ENCODE measurements at places on chromosomes 6 and 20.

- peaks cover 49% of the 10 kb centered on the region for H3K4me1 ChIP-seq
- no peak overlapping the region for H3K4me3 ChIP-seq
- no peak overlapping the region for H3K27ac ChIP-seq
- no peaks in the 10 kb centered on the region for H3K36me3 ChIP-seq
- no peak for ATAC-seq
Observed at GRCh38 chr6:111731456-111732195, 125.9 kb upstream of the TRAF3IP2 start.

DNA sequence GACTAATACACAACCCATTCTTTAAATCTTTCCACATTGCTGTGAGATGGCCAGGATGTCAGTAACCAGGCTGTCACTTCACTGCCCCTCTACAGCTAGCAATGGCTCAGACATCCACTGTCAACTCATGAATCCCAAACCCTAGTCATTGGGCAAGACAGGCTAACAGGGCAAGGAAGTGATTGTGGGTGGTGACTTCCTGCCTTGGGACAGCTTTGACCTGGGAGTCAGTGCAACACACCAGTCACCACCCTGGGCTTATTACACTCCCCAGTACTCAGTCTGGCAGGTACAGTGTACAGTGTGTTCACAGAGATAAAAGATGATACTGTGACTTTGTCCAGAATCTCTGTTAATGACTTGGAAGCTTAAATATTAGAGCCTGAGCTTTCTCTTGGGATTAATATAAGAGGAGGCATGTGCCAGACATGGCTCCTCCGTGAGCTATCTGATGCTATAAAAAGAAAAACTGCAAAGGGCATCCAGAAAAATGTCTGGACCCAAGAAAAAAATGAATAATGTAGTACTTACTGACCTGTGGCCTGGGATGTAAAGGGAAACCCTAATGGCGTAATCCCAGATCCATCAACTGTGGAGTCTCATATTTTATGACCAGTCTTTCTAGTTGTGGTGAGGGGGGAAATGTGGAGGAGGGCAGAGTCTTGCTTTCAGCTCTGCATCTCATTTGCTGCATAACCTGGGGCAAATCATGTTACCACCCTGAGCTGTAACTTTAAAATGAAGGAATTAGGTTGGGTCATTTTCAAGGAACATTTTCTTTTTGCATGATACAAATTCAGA is 244.4 kb downstream of the SLC24A3 start:
- no peak for ATAC-seq
- H3K27me3 ChIP-seq: no peaks in the 10 kb centered on the region
- no peaks in the 10 kb centered on the region for H3K36me3 ChIP-seq
- no peak overlapping the region for H3K4me3 ChIP-seq
- no peak overlapping the region for H3K27ac ChIP-seq

DNA sequence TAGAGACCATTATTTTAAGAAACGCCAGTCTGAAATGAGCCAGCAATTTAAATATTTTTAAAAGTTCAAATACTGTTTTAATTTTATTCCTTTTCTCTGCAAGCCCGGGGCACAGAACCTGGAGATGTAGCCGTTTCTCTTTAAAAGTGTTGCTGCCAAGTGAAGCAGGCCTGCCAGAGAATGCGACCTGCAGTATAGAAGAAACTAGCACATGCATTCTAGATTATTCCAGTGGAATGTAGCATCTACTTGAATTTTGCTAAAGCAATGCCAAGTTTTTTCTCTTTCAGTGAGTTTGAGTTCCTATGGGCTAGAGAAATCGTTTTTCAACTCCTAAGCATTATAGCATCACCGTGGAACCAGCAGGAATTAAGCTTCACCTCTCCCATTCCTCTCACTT is 101.3 kb downstream of the QRSL1 start:
- H3K27ac ChIP-seq: no peak overlapping the region
- no peak for ATAC-seq
- H3K27me3 ChIP-seq: no peaks in the 10 kb centered on the region
- no peaks in the 10 kb centered on the region for H3K36me3 ChIP-seq

GRCh38 chr6:93927731-93928130 is 508.4 kb upstream of the EPHA7 start:
- ATAC-seq: no peak
- H3K4me1 ChIP-seq: no peaks in the 10 kb centered on the region
- H3K36me3 ChIP-seq: no peaks in the 10 kb centered on the region
- H3K4me3 ChIP-seq: no peak overlapping the region
- H3K27me3 ChIP-seq: no peaks in the 10 kb centered on the region
- H3K27ac ChIP-seq: no peak overlapping the region

GRCh38 chr20:11849976-11850670 is 67.6 kb upstream of the BTBD3 start:
- no peak overlapping the region for H3K27ac ChIP-seq
- H3K36me3 ChIP-seq: no peaks in the 10 kb centered on the region
- ATAC-seq: peak; percentile 55
- H3K4me3 ChIP-seq: no peak overlapping the region
- H3K4me1 ChIP-seq: no peaks in the 10 kb centered on the region

DNA sequence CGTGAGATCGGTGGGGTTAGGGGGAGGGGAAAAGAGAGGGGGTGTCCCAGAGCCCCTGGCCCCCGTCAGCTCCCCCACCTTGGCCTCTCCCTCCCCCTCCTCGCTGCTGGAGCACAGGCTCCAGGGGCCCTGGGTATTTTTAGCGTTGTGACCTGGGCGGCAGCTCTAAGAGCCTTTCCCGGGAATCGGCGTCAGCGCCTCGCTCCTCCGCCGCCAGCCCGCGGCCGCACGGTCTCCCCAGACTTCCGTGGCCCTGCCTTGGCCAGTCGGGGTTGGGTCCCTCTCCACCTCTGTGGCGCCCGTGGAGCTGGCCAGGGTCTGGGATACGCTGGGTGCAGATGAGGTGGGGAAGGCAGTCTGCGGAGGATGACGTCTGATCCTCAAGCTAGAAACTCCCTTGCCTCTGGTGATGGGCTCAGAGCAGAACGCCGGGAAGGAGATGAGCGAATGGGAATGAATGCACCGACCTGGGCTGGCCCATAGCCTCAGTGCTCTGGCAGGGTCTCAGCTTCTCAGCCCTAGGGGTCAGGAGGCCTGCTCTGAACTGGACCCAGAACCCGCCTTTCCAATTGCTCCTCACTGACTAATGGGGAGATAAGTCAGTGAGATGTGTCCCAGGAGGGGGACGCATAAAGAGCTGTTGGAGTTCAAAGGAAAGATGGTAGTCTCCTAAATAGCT is 883 bp upstream of the DBNDD2 start:
- H3K4me3 ChIP-seq: peak overlapping the region; percentile 96
- H3K27me3 ChIP-seq: no peaks in the 10 kb centered on the region
- peaks cover 8% of the 10 kb centered on the region for H3K4me1 ChIP-seq

DNA sequence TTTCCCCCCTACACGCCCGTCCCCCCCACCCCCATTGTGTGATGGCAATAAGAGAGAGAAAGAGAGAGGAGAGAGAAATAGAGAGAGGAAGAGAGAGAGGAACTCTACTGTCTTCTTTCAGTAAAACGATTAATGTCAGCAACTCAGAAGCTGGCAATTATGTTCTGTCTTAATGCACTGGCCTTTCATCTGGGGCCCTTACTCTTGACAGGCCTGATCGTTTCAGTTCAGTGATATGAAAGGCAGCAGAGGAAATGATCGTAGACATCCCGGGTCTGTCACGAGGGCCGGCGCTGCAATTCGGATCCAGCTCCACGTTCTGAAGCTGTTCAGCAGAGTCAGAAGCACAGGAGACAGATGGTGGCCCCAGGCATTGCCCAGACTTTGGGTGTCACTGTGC is 308.9 kb downstream of the ZNF217 start:
- no peak for ATAC-seq
- H3K27ac ChIP-seq: no peak overlapping the region
- no peaks in the 10 kb centered on the region for H3K36me3 ChIP-seq
- no peaks in the 10 kb centered on the region for H3K4me1 ChIP-seq

- ATAC-seq: no peak
- no peak overlapping the region for H3K4me3 ChIP-seq
- H3K27ac ChIP-seq: no peak overlapping the region
- H3K36me3 ChIP-seq: no peaks in the 10 kb centered on the region
- no peaks in the 10 kb centered on the region for H3K4me1 ChIP-seq
- no peaks in the 10 kb centered on the region for H3K27me3 ChIP-seq
Observed at GRCh38 chr6:44594481-44594880, 207.0 kb downstream of the CDC5L start.

GRCh38 chr20:55269913-55270312 is 735.4 kb downstream of the CBLN4 start:
- H3K4me3 ChIP-seq: no peak overlapping the region
- H3K36me3 ChIP-seq: no peaks in the 10 kb centered on the region
- H3K4me1 ChIP-seq: no peaks in the 10 kb centered on the region
- no peaks in the 10 kb centered on the region for H3K27me3 ChIP-seq
- H3K27ac ChIP-seq: no peak overlapping the region

DNA sequence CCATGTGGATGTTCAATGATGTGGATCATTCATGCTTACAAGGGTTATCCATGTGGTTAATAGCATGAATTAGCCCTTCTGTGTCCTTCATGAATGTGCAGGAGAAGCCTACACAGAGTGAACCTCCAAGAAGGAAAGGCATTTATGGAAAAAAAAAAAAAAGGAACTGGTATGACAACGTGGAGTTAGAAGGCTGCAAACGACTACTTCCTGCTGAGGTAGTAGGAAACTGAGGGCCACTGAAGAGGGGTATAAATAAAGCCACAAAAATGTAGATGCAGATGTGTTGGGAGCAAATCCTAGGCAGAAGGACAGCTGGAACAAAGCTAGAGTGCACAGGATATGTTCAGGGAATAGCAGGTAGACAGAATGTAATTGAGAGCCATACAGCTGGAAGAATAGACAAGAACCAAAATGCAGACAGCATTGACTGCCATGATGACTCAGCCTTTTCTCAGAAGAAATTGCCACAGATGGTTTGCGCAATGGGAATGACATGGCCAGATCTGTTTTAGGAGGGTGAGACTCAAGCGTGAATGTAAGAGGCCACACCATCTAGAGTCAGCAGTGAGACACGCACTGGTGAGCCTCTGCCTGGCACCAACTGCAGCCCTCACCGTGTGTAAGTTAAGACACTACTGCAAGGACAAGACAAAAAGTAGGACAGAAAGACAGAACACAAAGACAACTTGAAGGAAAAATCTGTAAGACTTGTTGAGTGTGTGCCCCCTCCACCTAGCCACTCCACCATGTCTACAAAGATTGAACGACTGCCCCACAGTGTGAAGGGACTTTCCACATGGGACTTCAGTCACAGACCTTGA is 79.8 kb downstream of the KIF13A start:
- H3K27ac ChIP-seq: no peak overlapping the region
- no peak overlapping the region for H3K4me3 ChIP-seq
- ATAC-seq: peak; percentile 93
- H3K4me1 ChIP-seq: peaks cover 16% of the 10 kb centered on the region
- H3K36me3 ChIP-seq: no peaks in the 10 kb centered on the region
- no peaks in the 10 kb centered on the region for H3K27me3 ChIP-seq

DNA sequence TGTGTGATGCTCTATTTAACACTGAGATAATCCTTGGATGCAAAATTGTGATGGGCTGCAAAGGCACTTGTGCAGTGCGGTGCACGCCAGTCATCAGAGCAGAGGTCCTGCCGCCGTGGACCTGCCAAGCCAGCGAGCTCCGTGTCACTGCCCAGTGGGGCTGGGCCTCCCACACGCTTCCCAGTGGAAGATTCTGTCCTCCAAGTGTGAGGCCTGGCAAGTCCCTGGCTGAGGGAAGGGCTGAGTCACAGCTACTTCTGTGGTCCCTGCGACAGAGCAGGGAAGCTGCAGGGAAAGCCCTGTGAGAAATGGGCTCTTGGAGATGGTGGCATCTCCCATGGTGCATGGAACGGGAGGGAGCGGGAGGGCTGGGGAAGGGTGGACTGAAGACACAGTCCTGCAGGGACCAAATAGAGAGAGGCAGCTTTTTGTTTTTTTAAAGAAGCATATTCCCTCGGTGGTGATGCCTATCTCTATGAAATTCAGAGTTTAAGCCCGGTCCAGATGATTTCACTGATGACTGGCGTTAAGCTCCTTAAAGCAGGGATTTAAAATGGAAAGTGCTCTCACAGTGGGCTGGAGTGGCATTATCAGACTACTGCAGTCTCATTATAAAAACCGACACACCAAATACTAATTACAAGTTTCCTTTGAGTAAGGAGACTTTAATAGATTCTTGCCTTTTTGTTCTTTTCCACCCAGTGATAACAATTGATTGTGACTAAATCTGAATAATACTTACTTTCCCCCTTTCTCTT is 413.7 kb downstream of the QKI start:
- H3K27ac ChIP-seq: no peak overlapping the region
- no peaks in the 10 kb centered on the region for H3K4me1 ChIP-seq
- ATAC-seq: peak; percentile 53
- no peaks in the 10 kb centered on the region for H3K36me3 ChIP-seq

DNA sequence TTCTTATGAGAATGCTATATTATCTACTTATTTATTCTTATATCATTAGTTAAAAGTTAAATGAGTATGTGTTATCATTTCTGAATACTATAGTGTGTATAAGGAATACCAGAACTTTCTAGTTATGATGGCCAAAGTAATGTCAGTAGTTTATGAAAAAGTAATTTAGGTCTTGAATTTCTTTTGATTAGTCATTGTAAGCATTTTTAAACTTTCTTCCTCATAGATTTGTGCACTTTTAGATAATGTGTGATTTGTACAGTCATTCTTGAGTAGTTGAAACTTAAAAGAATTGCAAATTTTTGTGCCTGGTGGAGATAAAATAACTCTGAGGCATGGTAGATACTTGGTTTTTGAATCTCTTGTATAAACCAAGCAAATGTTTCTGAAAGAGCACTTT is 311.3 kb downstream of the CDKAL1 start:
- no peak overlapping the region for H3K4me3 ChIP-seq
- no peak overlapping the region for H3K27ac ChIP-seq
- H3K36me3 ChIP-seq: no peaks in the 10 kb centered on the region
- H3K4me1 ChIP-seq: no peaks in the 10 kb centered on the region
- H3K27me3 ChIP-seq: no peaks in the 10 kb centered on the region

GRCh38 chr6:13488015-13488895 is 855 bp upstream of the GFOD1 start:
- no peaks in the 10 kb centered on the region for H3K4me1 ChIP-seq
- peak overlapping the region; percentile 94 for H3K4me3 ChIP-seq
- peak overlapping the region; percentile 93 for H3K27ac ChIP-seq
- H3K36me3 ChIP-seq: no peaks in the 10 kb centered on the region

DNA sequence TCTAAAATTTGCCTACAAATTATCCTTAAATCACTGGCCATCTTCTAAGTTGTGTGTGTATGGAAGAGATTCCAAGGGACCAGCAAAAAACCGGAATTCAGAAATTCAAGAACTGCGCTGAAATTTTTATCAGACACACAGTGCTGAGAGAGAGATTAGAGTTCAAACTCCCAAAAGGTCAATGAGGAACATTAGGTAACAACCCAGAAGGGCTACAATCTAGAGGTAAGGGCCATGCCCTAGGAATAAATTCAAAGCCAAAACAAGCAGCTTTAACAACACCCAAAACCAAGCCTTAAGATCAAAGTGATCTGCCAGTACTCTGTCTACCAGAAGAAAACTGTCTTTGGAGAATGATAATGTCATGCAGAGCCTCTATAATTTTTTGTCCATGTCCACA is 17.8 kb downstream of the SRSF12 start:
- ATAC-seq: no peak
- no peak overlapping the region for H3K4me3 ChIP-seq
- H3K4me1 ChIP-seq: no peaks in the 10 kb centered on the region

- H3K27ac ChIP-seq: no peak overlapping the region
- H3K4me3 ChIP-seq: no peak overlapping the region
- no peaks in the 10 kb centered on the region for H3K4me1 ChIP-seq
Observed at GRCh38 chr20:1538655-1539054, 18.9 kb downstream of the SIRPD start.

Data from gastroesophageal sphincter (tissue), 4 donors.